A549 treated with CORT108297 at 1 μM for 4 hours (cell line): ENCODE measurements at places on chromosomes 12 and 14. TPM values are rescaled to one million over a fixed set of nuclear protein-coding genes. Genes with fewer than 3 reads are reported as not detected.

LRRC43 gene
- 0.07 to 0.37 TPM (median 0.21 TPM) in 5 replicates for total RNA-seq

EAPP gene
- 33.6 to 48.8 TPM (median 37.5 TPM) in 5 replicates for total RNA-seq

MDGA2 gene
- total RNA-seq, result 0.06 TPM in 1 of 5 replicates, not detected in the others

MOAP1 gene
- total RNA-seq, result 11.7 to 16.6 TPM (median 12.8 TPM) in 5 replicates

SCNN1A gene
- 10.8 to 15.6 TPM (median 14.9 TPM) in 5 replicates for total RNA-seq

AKAP5 gene
- total RNA-seq, result 0.29 to 0.41 TPM (median 0.40 TPM) in 5 replicates

DIO3 gene
- total RNA-seq, result 0.03 to 0.08 TPM (median 0.03 TPM) in 3 of 5 replicates, not detected in the others

HCAR3 gene
- 0.06 to 0.22 TPM (median 0.08 TPM) in 5 replicates for total RNA-seq

BBOF1 gene
- 2.7 to 5.4 TPM (median 2.9 TPM) in 5 replicates for total RNA-seq

RASSF3 gene
- total RNA-seq, result 25.4 to 30.8 TPM (median 26.9 TPM) in 5 replicates

APOF gene
- total RNA-seq, result not detected in 5 replicates

CLEC4D gene
- not detected in 5 replicates for total RNA-seq

KRT72 gene
- 0.05 TPM in 1 of 5 replicates, not detected in the others for total RNA-seq

NOVA1 gene
- total RNA-seq, result 4.6 to 6.5 TPM (median 5.1 TPM) in 5 replicates

FGF23 gene
- total RNA-seq, result not detected in 5 replicates

ESR2 gene
- total RNA-seq, result 0.01 to 0.08 TPM (median 0.07 TPM) in 5 replicates

DIABLO gene
- 70.1 to 78.8 TPM (median 73.8 TPM) in 5 replicates for total RNA-seq

AJUBA gene
- 35.7 to 49.4 TPM (median 39.5 TPM) in 5 replicates for total RNA-seq

ARF6 gene
- 61.5 to 74.8 TPM (median 68.2 TPM) in 5 replicates for total RNA-seq

FAM181A gene
- not detected in 5 replicates for total RNA-seq

TRIP11 gene
- 5.7 to 9.9 TPM (median 7.8 TPM) in 5 replicates for total RNA-seq
